ENCODE measurements at places on chromosomes 6 and 20.

DNA sequence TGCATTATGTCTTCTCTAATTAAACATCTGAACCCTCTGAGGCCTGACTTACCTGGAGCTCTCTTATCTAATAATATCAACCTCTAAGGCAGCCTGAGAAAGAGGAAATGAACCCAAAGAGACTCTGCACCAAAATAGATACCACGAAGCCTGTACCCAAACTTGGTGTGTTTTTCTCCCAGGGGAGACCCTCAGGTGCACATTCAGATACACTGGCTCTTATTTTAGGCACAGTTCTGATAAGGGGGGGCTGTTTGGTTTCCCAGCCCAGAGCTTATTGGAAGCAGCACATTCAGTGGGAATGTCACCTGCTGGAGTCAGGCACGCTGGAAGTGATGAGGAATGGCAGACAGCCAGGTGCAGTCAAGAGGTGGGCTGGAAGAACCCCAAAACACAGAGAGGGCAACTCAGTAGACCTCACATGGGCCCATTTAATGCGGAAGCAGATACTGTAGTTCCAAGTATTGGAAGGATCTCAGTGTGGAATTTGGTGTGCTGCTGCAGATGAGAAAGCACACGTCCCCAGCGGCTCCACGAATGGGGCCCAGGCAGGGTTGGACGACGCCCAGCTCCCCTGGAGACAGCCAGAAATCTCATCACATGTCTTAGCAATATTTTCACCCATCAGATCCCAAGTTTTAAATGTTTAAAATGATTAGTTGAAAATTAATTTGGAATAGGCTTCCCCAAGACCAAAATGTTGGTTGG, 9.7 kb upstream of the CCR6 start:
- no peak for DNase-seq

DNA sequence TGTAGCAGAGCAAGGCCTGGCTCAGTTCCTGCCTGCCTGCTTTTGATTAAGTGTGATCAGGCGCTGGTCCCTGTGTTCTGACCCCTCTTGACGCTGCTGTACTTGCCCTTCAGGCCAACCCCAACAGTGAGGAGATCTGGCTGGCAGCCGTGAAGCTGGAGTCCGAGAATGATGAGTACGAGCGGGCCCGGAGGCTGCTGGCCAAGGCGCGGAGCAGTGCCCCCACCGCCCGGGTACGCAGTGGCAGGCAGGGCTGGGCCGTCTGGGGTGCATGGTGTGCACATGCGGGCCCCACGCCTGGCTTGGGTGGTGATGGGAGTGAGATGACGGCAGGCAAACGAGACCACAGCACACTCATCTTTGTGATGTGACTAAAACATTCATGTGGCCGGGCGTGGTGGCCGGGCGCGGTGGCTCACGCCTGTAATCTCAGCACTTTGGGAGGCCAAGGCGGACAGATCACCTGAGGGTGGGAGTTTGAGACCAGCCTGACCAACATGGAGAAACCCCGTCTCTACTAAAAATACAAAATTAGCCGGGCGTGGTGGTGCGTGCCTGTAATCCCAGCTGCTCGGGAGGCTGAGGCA, 10.1 kb upstream of the C20orf204 start:
- DNase-seq = no peak

DNA sequence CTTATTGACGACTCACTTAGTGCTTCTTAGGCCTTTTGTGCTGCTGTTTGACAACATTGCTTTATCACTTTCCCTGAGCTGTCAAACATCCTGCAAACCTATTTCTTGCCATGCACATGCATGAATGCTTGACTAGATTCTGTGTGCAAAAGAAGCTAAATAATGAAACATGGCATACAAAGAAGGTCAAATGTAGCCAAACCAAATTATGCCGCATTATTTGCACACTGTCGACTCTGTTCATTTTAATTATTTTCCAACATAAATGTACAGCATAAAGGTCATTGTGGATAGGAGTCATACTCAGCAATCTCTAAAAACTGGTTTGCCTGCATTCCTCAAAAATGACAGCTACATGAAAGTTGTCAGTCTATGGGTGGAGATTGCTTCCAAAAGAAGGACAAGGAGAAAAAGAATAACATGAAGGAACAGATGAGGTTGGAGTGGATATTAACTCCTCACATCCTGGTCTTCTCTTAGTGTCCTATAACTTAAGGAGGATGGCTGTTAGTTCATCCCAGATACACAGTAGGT, 123.1 kb upstream of the STXBP5 start:
- DNase-seq = no peak

- no peak for DNase-seq
Measured at GRCh38 chr6:23790756-23791155, 335.3 kb upstream of the NRSN1 start.

DNA sequence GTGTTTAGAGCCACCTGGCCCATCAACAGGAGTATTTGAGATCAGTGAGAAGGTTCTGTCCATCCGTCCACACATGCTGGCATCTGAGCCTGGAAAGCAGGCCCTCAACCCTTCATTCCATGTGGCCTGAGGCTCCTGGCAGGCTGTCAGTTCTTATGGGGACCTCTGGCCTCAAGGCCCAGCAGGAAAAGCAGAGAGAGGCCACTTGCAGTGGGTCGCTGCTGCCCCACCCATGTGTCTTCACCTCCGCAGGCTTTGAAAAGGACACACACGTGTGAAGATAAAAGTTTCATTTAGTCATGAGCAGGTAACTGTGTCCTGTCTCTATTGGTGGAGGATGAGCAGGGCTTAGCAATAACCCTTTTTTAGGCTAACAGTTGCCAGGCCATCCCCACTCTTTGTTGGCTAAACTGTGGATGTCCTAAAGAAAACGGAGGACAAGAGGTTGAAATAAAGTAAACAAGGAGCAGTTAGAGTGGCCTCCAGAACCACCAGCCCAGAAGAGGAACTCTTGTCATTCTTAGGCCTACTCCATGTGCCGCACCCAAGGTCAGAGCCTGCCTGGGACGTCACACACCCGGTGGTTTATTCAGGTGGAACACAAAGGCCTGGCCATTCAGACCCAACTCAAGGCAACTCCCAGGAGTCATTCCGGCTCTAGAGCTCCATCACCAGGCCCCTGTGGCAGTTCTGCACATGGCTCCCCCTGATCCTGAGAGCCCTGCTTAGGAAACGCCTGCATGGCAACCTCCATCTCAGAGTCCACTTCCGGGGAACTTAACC, 143.4 kb upstream of the CST7 start:
- no peak for DNase-seq

GRCh38 chr6:104087765-104088164, 772.0 kb downstream of the HACE1 start:
- no peak for DNase-seq

DNA sequence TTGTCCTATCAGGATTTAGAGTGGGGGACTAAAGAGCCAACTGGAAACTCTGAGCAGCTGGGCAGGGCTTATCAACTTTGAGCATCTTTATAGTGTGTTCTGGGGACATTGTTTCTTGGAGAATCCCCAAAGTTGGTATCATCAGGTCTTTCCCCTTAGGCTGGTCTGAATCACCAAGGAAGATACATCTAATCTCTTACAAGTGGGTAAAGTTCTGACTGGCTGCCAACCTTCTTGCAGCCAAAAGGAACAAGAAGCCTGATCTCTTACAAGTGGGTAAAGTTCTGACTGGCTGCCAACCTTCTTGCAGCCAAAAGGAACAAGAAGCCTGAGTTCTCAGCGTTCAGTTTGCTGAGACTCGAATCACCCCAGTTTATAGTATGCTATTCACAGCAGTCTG, 1.6 kb upstream of the MED23 start:
- no peak for DNase-seq

DNA sequence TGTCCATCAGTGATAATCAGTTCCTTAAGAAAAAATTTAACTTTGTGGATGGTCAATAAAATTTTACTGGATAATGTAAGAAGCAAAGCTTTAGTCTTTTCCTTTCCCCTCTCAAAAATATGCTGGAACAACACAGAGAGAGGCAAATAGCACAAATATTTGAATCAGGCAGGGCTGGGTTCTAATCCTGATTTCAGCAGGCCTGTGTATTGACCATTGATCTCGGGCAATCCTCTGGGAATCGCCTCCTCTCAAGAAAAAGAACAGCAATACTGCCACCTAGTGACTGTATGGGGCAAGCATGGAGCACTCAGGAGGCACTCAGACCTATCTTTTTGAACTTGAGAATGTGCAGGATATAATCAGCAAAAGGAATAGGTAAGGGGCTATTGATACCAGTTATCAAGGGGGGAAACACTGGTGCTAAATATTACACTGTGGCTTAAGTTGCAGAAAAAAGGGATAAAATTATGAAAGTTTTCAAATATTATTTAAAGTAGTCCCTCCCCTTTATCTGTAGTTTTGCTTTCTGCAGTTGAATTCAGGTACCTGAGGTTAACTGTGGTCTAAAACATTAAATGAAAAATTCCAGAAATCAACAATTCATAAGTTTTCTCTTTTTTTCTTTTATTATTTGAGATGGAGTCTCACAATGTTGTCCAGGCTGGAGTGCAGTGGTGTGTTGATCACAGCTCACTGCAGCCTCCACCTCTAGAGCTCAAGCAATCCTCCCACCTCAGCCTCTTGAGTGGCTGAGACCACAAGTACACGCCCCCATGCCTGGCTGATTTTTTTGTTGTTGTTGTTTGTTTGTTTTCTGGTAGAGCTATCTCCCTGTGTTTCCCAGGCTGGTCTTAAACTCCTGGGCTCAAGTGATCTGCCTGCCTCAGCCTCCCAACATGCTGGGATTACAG, 91.8 kb upstream of the NHSL1 start:
- peak; percentile 52 for DNase-seq

DNA sequence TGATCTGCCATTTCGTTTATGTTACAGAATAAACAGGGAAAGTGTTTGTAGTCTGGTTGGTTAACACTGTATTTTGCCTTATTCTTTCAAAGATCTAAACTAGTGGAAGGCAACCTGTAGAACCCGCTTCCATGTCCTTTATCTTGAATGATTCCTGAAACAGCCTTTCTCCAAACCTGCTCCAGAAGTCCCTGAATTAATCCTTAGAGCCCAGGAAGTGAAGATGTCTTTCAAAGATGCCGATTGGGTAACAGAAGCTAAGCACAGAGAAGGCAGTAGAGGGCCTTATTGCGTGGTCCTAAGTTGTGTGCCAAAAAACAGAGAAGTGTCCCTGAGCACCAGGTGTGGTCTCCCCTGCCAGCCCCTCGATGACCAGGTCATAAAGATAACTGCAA, 19.2 kb upstream of the ZSCAN16 start:
- DNase-seq = peak; percentile 77

- DNase-seq = peak; percentile 56
Measured at GRCh38 chr20:14337400-14338171, at the start of gene FLRT3. TSS of gene FLRT3 (minus strand) at chr20:14337612. CDS start at chr20:14327506, 10,106 bp downstream.

DNA sequence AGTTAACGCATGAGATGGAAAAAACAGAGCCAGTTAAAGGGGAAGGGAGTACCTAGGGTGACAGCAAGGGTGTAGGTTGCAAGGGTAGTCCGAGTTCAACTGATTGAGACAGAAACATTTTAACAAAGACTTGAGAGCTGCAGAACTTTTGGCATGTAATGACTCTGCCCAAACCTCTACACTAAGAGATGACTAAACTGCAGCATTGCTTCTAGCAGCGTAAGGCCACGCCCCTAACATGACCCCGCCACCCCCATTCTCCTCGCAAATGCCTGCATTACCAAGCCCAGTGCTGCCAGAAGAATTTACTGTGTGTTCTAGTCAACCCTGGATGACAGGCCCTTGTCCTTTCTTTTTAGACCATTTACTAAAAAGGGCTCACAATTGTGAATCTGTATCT, 6.3 kb upstream of the HINT3 start:
- no peak for DNase-seq

- DNase-seq = no peak
Measured at GRCh38 chr6:81731814-81732213, 20.7 kb downstream of the TENT5A start.

- DNase-seq = no peak
Measured at GRCh38 chr6:151054306-151054705, 185.5 kb upstream of the AKAP12 start.

DNA sequence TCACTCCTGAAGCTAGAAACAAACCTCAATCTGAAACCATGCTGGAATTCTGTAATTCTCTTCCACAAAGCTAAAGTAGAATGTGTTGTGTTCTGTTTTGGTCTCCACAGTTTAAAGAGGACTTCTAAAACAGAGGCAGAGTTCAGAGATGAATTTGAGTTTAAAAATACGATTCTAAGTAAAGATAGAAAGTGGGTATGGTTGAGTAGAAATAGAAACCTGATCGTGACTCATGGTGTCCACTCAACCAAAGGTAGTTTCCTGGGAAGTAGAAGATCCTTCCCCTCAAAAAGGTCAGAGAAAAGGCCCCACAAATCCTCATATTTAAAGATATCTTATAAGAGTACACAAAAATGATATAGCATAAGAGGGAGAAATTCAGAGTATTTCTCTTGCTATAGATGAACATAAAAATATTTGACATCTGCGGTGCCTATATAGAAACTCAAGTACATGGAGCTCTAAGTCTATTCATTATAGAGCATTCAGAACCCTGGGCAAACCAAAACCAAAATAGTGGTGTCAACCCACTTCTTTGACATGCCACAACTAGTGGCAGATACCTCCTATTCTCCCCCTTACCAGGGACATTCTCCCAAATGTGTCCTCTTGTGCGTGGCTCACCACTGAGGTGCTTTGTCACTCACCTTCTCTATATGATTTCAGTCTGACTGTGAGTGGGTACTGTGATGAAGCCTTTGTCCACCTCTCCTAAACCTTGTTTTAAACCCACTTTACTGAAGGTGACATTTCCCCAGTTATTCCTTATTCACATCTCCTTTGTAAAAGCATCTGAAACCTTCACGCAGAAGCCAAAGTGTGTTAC, 84.5 kb downstream of the PLCB1 start:
- DNase-seq = no peak

GRCh38 chr6:7087066-7087465, 20.7 kb upstream of the RREB1 start:
- DNase-seq = peak; percentile 72

DNA sequence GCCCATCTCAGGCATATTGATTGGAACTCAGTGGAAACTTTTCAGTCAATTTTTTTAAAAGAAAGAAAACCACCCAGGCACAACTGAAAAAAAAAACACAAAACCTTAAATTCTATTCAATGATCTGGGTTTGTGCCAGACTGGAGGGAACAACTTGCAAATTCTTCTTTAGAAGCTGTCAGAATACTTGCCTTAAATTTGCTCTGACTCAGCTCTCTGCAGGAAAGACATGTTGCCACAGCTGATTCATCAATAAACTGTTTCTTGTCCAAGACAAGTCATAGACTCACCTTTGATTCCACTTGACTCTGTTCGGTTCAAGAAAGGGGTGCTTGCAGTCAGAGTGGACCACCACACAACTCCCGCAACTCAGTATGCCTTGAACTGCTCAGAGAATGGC, 117.8 kb upstream of the F13A1 start:
- DNase-seq = no peak

GRCh38 chr6:34922177-34922663, 33.2 kb downstream of the ANKS1A start:
- DNase-seq = no peak

DNA sequence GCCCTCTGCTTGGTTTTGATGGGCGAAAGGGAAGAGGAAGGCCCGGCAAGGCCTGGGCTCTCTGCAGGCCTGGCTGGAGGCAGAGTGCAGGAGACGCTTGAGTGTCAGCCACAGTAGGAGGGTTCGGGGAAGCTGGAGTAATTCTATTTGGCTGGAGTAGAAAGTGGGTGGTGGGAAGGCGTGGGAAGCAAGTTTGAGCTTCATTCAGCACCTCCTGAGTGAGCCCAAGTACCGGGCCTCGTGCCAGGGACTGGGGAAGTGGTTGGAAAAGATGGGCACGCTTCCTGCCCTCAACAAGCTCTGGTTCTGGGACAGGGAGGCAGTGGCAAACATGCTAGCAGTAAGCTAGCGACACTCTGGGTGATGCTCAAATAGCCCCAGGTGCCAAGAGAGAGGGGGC, 72.5 kb downstream of the DLGAP4 start:
- DNase-seq = no peak
